ENCODE measurements at places on chromosomes 12 and 14.

- DNase-seq: no peak
Observed at GRCh38 chr12:54821676-54822075, 32.6 kb upstream of the MUCL1 start.

- DNase-seq: no peak
Observed at GRCh38 chr12:114888928-114889584, 205.1 kb upstream of the TBX3 start.

DNA sequence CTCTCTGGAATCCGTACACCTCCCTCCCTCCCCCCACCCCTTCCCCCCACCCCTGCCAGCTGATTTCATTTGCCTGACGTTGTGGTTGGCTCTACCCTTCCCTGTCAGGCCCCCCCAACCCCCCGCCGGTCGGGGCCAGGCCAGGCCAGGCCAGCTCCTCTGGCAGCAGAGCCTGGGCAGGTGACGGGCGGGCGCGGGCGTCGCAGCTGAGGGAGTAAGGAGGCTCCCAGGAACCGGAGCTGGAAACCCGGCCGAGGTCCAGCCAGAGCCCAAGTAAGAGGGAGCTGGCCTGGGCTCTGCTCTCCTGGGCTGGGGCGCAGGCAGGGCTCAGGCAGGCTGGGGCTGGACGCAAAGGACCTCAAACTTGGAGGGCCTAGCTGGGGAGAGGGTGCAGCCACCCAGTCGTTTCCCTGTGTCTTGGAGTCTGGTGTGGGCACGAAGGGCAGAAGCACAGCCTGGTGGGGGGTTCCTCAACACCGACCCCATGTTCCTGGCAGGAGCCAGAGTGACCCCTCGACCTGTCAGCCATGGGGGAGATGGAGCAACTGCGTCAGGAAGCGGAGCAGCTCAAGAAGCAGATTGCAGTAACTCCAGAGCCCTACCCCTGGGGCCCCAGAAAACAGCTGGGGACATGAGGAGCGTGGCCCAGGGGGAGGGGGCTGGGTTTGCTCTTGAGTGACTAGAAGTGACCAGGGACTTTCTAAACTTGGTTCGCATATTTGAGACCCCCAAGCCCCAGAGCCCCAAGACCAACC lies at the start of gene GNB3:
Gene GNB3 (plus strand): TSS at position 165 of the 755 bp plus-strand sequence. CDS start 363 bp downstream, at position 528.
- DNase-seq: no peak

- no peak for DNase-seq
Observed at GRCh38 chr14:30295980-30296379, 263.0 kb upstream of the G2E3 start.

DNA sequence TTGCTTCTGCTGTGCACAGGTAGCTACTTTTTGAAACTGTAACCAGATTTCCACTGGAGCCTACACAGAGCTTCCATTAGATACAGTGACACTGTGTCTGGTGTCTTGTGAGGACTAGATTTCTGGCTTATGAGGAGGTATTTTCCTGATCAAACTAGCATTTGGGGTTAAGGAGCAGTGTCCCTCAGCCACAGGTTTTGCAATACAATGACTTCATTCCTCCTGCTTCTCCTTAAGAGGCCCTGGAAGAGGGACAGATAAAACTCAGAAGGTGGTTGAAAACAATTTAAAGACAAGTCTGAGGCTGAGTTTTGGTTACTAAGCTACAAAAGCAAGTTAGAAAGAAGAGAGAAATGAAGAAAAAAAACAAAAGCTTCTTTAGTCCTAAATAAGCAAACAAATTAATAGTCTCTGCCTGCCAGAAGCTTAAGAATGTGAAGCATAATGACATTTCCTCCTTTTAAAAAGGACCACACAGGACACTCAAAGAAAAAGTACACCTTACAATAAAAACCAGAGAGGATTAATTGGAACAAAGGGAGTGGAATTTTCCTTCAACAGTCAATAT lies 53.0 kb downstream of the PKP2 start:
- no peak for DNase-seq

DNA sequence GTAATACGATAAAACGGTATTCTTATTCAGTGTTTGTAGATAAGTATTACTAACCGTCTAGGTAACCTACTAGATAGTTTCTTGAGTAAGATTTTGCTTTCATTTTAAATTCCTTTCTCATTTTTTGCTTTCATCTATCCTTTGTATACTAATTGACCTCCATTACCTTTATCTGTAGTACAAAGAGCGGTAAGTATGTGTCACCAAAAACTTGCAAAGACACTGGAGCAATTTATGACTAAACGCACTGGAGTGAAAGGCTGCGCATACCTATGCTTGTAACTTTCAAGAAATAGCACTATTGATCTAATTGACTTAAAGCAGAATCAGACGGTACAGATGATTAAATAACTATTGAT lies 1.7 kb downstream of the ARHGAP5 start:
- DNase-seq: no peak

GRCh38 chr14:98612434-98613200 lies 659.4 kb downstream of the BCL11B start:
- DNase-seq: no peak

DNA sequence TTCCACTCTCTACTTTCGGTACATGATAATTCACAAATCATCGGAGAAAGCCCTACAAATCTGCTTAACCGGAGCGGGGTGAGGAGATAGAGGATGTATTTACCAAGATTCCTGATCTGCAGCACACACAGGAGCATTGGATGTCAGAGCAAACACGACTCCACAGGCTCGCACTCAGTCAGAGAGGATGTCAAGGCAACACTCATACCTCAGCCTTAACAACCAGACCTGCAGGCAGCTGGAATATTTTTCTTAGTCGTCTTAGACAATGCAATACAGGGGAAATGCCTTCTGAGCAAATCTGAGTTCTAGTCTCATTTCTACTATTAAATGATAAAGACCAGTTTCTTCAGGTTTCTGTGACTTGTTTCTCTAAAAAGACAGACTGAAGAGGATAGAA lies 159.3 kb upstream of the CPNE8 start:
- DNase-seq: no peak

DNA sequence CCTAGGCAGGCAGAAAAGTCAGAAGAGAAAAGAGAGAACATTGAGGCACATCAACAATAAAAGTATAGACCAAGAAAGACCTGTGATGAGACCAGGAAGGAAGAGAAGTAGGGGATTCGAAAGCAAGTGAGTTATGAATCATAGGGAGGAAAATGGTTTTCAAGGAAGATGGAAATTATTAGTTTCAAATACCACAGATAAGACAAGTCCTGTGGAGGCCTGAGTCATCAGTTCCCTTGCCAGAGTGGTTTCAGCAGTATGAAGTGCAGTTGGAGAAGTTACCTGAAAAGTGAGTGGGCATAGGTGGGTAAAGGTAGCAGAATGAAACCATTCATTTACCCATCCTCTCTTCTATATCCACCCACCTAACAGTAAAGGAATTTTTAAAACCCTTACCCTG lies 25.2 kb upstream of the TSPAN8 start:
- peak; percentile 51 for DNase-seq

DNA sequence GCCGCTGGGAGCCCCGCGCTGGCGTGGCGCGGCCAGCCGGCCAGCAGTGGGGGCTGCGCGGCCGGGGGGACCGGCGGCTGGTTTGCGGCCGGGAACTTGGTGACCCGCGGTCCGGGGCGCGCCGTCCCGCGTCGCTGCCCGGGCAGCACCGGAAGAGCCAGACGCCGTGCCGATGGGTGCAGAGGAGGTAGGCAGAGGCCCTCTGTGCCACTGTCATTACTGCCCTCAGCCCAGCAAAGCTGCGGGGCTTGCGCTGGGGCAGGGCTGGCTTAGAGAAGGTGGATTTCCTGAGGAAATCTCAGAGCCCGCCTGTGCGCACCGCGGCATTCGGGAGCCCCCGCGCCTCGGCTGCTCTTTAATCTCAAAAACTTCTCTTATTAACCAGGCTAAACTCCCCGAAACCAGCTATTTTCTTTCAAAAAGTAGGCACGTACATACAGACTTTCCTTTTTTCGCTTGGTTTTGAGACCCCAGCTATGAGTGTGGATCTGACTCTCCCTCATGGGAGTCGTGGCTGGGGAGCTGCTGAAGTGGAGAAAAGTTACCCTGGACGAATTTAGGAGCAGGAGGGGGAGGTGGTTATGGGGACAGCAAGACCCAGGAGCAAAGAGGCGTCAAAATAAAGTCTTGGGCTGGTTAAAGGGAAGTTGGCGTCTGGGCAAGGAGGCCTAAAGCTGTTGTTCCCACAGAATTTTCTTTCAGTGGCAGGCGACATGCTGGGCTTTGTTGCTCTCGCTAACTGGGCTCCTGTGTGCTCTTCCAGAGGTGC lies 802 bp downstream of the SUSD6 start:
- no peak for DNase-seq

GRCh38 chr12:88549929-88550328 lies 30.3 kb downstream of the KITLG start:
- no peak for DNase-seq

DNA sequence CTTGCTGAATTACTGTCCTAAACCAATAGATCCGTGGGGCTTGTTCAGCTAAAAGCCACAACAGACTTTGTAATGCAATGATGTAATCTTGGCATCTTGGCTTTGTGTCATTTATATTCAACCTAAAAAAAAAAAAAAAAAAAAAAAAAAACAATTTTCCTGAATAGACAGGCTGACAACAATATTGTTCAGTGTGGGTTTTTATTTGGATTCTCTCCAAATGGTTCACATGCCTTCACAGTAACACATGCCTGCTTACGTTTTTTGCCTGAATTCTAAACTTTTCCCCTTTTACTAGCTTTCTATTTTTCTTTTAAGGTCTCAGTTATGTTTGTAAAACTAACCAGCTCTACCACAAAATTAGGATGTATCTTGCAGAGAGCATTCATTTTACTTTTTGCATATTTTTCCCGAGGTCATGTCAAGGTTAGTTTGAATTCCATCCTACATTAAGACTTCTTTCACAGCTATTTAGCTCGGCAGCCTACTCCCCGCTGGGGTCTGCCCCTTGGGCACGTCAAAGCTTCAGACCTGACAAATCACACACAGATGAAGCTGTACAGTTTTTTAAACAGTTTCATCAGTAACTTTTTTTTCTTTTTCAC lies 213.7 kb upstream of the NPAS3 start:
- DNase-seq: peak; percentile 96

DNA sequence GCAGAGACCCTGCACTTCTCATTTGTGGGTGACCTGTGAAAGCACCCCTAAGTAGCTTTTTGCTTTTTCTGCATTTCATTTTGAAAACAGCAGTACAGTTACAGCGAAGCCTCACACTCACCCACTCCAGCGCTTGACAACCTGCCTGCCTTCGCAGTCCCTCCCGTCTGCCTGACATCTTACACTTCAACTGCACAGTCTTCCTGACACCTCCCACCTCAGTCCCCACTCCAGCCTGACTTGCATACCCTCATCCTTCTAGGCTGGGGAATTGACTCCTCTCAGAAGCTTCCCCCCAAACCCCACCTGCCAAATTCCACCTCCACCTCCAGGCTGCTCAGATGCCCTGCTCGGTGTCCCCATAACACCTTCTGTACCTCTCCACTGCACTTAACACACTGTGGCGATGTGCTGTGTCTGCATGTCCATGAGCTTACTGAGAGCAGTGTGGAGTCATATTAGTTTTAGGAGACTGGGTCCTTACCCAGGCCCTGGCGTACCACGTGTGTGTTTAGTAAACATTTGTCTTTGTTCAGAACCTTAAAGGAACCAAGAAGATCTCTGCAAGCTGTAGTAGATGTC lies 159.4 kb downstream of the PRKCH start:
- DNase-seq: no peak

- DNase-seq: no peak
Observed at GRCh38 chr14:52307376-52307775, 6.7 kb upstream of the PTGER2 start.

GRCh38 chr12:130645751-130646150 lies 70.3 kb downstream of the RIMBP2 start:
- DNase-seq: no peak

GRCh38 chr12:38907201-38907923 lies 2.0 kb upstream of the CPNE8 start:
- DNase-seq: no peak

DNA sequence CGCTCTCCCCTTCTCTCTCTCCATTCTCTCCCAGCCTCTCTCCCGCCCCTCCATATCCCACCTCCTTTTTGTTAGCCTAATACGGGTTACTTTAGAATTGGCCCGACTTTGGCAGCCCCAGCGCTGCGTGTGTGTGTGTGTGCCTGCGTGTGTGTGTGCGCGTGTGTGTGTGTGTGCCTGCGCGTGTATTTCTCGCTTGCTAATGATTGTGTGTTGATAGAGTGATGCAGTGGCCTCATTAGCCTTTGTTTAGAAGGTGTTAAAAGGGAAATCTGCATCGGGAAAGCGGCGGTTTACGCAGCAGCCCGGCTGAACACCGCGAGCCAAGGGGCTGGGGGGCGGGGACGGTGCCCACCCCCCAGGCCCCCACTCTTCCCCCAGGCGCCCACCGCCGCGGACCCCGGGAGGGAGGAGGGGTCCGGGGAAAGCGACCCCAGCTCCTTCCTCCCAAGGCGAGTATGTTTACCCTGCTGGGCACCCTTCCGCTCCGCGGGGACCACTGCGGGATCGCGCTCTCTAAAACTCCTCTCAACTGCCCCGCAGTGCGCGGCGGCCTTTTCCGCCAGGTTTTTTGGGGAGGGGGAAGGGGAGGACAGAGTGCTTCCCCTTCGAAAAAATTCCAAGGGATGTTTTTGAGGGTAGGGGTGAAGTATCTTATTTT lies 6.8 kb upstream of the LHX5 start:
- no peak for DNase-seq

- no peak for DNase-seq
Observed at GRCh38 chr14:39912192-39913100, 480.2 kb upstream of the FBXO33 start.

DNA sequence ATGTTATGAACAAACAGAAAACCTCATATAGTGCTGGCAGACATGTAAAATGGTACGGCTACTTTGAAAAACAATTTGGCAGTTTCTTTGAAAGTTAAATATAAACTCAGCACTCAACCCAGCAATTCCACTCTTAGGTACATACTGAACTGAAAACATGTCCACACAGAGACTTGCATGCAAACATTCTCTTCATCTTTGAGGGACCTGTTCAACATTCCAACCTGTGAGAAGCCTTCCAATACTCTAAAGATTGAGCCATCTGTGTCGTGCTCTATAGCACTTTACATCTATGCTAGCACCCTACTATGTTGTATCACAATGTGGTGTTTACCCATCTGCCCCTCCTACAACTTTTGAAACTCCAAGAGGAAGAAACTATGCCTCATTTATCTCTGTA lies 79.3 kb downstream of the DNAI7 start:
- no peak for DNase-seq

- no peak for DNase-seq
Observed at GRCh38 chr14:65833267-65833880, 420.8 kb downstream of the FUT8 start.

DNA sequence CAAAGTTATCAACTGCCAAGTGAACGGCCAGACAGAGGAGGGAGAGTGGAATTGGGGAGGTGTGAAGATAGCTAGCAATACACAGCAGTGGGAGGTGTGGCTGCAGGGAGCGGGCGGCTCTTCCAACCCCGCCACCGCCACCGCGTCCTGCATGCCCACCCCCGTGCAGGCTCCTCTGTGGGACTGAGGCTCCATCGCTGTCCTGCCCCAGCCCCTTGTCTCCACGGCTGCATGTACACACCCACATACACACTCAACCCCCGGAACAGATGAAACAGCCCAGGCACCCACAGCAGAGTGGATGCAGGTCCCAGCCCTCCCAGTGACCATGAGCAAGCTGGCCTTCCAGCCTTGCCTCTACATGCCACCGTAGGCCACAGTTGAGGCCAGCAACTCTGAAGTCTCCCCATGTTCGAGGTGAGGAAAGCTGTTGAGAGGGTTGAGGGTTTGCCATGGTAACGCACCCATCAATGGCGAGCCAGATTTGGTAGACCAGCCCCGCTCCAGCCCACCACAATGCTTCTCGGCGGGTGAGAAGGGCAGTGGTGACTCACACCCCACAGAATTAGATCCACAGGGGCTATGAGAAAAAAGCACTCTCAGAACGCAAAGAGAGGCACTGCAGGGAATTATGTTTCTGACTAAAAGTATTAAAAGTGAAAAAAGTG lies 39.3 kb downstream of the PITPNM2 start:
- peak; percentile 67 for DNase-seq

GRCh38 chr12:22037947-22038346 lies 8.1 kb upstream of the CMAS start:
- DNase-seq: no peak

Data from fibroblast of skin of scalp (primary cell).